ENCODE measurements at places on chromosomes 7 and 10. TPM values are rescaled to one million over a fixed set of nuclear protein-coding genes. Genes with fewer than 3 reads are reported as not detected.

- no peak for DNase-seq
Observed at GRCh38 chr10:43912469-43912868, 263.8 kb upstream of the ZNF32 start.

DNA sequence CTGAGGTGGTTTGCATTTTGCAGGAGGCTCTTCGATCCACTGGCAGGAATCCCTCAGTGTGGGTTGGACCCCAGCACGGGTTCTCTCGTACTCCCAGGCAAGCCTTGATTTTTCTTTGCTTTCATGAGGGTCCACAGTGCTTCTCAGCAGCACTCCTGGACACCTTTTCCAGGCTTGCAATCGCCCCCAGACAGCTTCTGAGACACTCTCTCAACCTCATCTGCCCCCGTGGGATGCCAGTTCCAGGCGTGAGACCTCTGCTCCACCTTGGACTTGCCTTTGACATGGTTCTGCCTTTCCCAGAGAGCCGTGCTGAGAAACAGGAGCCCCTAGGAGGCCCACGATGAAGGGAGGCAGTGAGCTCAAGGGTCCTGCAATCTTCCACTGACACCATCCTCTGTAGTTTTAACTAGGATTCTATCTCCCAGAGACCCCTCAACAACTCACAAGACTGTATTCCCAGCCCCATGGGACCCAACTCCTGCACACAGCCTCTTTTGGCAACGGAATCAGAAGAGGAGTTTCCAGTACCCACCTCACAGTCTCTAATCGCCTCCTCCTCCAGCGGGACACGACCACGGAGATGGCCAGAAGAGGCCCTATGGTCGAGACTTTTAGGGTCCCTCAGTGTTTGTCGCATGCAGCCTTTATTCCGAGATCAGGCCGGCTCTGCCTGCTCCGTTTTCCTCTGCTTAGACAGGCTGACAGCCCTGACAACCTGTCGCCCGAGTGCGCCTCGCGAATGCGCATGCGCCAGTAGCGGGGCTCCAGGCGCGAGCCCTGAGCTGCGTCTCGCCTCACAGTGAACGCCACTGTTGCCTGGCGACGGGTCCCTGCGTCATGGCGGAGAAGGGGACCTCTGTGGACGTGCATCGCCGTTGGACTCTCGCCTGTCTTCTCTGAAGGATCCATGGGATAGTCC lies 26.0 kb upstream of the ZNF273 start:
- no peak for DNase-seq

GRCh38 chr7:70143075-70144044 lies 545.1 kb downstream of the AUTS2 start:
- no peak for DNase-seq

DNA sequence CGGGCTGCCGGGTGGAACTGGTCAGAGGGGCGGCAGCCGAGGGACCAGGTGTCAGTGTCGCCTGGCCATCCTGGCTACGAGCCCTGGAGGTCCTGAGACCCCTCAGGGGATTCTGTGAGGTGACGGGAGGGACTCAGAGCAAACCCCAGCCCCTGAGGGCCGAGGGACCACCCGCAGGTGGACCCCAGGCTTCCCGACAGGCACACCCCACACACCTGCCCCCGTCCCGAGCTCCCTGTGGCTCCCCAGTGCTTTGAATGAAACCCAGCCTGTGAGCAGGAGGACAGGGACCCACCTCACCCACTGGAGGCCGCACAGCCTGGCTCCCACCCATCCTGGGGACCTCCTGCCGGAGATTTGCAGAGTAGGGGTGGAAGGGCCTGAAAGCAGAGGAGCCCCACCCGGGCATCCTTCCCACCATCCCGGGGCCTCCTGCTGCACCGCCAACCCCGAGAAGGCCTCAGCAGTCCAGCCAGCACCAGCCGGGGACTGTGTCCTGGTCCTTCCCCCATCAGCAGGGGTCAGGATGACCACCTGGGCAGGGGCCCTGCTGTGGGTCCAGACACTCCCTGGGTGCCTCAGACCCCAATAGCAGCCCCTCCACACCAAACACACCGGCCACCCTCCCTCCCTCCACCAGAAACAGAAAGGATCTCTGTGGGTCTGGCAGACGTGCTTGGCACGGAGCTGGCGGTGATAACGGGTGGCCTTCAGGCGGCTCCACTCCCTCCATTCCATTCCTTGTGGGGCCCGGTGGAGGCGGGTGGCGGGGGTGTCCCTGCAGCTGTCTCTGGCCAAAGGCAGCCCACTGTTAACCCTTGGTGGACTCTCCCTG lies 13.9 kb downstream of the VENTX start:
- DNase-seq: no peak

DNA sequence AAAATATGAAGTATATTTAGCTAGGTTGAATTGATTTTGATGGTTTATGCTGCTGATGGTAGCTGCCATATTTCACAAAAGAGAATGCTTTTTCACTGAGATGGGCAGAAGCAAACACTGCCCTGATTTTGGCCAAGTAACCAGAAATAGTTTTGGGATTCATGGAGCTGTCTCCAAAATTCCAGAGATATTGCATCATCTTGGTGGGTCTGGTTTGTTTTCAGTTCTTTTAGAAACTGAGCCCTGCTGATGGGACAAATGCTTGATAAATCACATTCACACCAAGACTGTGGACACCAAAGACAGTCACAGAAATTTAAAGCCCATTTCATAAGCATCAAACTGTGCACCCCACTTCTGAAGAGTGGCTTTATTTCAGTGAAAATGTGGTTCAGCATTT lies 140.5 kb downstream of the BICC1 start:
- peak; percentile 48 for DNase-seq

DNA sequence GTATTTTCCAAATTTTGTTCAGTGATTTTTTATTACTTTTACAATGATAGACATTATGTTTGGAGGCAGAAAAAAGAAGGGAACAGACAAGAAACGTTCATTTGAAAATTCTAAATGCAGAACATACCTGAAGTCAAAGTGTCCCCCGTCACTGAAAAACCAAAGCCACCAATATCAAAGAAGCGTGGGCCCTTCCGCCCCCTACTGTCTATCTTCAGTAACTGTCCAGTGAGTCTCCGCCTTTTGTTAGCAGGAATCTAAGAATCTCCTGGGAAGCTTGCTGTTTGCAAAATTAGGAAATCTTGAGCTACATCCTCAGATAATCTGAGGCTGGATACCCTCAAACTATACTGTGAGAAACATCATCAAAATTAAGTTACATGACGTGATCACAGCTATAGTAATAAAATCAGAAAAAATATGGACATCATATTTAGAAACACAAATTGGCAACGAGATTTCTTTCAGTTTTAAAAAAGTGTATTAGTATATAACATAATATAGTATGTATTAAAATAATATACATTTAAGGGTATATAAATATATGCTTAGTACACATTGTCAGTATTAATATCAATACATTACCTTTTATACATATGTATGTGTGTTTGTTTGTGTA lies 169.3 kb upstream of the AKR1E2 start:
- peak; percentile 67 for DNase-seq

GRCh38 chr7:23714579-23714978 lies 4.6 kb downstream of the STK31 start:
- no peak for DNase-seq

DNA sequence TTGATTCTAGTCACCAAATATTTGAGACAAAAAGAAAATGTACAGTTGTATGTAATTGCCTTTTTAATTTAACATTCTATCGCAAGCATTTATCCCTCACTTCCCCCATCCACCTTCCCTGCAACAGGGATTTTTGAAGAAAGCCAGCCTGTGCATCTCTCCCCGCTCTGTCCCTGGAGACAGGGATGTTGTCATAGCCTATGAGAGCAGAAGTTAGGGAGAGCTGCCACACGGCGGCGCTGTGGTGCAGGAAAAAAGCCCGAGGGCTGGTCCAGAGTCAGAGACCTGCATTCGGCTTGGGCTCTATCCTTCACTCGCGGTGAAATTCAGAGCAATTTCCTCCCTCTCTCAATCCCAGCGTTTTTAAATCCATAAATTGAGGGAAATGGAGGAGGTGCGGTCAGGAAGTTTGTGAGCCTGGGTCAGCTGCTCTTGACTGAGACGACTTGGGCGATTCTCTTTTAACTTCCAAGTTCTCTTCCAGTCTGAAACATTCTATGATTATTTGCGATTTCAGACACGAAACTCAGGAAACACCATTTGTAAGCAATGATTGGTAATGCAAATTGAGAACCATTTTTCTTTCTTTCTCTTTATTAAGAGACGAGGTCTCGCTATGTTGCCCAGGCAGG lies 17.5 kb downstream of the HKDC1 start:
- DNase-seq: peak; percentile 64

GRCh38 chr10:29646960-29647461 lies 12.2 kb upstream of the SVIL start:
- peak; percentile 6 for DNase-seq

DNA sequence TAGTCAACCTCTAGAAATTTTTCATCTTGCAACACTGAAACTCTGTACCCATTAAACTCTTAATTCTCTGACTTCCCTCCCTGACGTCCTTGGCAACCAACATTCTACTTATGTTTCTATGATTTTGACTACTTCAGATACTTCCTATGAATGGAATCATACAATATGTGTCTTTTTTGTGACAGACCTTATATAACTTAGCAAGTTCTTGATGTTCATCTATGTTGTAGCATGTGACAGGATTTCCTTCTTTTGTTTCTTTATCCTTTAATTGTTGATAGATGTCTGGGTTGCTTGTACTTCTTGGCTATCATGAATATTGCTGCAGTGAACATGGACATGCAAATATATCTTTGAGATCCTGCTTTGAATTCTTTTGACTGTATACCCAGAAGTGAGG lies 240.8 kb downstream of the ADK start:
- DNase-seq: no peak

GRCh38 chr10:96440361-96441292 lies 73.1 kb downstream of the TLL2 start:
- no peak for DNase-seq

GRCh38 chr7:138854115-138854645 lies 56.2 kb upstream of the ATP6V0A4 start:
- DNase-seq: no peak

GRCh38 chr10:17134737-17135260 lies 5.2 kb upstream of the CUBN start:
- DNase-seq: no peak

SFTPD gene
- not detected for total RNA-seq

ZNF467 gene
- not detected for total RNA-seq

Data from IMR-90 (cell line).